ENCODE measurements at places on chromosomes 4 and X.
A peak's percentile ranks its signal among the peaks of the same experiment; 100 is the strongest.

- no peak for DNase-seq
Observed at GRCh38 chr4:70678383-70678999, 9.8 kb upstream of the UTP3 start.

DNA sequence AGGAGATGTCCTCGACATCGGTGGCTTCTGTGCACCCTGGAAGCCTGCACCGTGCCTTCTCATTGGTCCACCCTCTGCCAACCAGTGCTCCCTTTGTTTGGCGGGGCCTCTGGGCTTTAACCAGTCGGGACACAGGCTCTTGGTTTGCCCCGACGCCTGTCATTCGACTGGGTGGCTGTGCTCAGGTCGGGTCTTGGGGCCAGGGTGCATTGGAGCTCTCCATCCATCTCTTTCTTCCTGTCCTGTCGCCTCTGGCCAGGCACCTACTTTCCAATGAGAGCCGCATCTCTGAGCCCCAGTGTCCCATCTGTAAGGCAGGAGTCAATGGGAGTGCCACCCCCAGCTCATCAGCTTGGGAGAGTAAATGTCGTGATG is 37.2 kb upstream of the NHSL2 start:
- no peak for DNase-seq

- DNase-seq = no peak
Observed at GRCh38 chr4:78566834-78567499, 15.4 kb downstream of the ANXA3 start.

DNA sequence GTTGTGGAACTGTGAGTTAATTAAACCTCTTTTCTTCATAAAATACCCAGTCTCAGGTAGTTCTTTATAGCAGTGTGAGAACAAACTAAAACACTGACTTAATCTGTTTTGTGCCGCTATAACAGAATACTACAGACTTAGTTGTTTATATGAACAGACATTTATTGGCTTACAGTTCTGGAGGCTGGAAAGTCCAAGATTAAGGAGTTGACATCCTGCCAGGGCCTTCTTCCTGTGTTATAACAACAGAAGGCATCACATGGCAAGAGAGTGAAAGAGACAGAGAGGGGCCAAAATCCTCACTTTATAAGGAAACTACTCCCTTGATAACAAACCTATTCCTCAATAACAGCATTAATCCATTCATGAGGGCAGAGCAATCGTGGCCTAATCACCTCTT is 42.5 kb upstream of the KCNIP4 start:
- DNase-seq = no peak

DNA sequence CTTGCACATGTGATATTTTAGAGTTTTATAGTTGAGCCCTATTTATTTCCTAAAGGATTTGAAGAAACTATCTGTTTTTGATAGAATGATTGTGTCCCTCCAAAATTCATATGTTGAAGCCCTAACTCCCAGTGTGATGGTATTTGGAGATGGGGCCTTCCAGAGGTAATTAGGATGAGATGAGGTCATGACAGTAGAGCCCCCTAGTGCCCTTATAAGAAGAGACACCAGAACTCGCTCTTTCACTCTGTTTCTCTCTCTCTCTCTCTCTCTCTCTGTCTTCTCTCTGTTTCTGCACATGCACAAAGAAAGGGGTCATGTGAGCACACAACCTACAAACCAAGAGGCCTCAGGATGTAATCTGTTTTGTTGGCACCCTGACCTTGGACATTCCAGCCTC is 921.9 kb upstream of the DIAPH2 start:
- DNase-seq = no peak

- DNase-seq = no peak
Observed at GRCh38 chr4:65538571-65538970, 131.7 kb downstream of the EPHA5 start.

GRCh38 chr4:107219681-107220080 is 183.6 kb upstream of the DKK2 start:
- DNase-seq = no peak

DNA sequence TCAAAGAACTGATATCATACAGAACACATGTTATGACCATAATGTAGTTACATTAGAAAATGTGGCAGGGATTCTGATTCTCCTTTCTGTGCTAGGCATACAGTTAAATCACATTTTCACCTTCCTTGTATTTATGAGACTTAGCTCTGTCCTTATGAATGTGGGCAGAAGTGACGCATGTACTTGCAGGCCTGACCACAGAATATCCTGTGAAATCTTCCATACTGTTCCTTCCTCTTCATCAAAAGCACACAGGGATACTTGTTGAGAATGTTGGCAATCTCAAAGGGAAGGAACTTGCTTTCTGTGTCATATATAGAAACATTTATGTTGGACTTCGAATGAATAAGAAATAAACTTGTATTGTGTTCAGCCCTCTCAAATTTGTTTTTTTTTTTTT is 17.2 kb upstream of the MYOZ2 start:
- no peak for DNase-seq

GRCh38 chrX:130091980-130092522 is 18.2 kb downstream of the ELF4 start:
- peak; percentile 72 for DNase-seq

DNA sequence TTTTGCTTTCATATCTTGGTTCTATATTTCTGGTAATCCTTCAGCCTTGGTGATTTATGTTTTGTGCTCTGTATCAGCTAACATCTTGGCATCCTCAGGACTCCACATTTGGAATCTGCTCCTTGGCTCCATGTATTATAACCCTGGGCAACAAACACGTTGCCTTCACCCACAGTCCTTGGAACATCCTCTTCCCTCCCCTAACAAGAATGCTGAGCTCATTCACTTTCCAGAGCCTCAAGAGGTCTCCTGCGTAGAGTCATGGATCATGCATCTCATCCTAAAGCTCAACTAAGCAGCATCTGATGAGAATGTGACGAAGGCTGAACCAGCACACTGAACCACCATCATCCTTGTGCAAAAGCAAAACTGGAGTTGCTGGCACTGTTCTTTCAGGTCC is 60.5 kb upstream of the C1GALT1C1 start:
- DNase-seq = no peak

DNA sequence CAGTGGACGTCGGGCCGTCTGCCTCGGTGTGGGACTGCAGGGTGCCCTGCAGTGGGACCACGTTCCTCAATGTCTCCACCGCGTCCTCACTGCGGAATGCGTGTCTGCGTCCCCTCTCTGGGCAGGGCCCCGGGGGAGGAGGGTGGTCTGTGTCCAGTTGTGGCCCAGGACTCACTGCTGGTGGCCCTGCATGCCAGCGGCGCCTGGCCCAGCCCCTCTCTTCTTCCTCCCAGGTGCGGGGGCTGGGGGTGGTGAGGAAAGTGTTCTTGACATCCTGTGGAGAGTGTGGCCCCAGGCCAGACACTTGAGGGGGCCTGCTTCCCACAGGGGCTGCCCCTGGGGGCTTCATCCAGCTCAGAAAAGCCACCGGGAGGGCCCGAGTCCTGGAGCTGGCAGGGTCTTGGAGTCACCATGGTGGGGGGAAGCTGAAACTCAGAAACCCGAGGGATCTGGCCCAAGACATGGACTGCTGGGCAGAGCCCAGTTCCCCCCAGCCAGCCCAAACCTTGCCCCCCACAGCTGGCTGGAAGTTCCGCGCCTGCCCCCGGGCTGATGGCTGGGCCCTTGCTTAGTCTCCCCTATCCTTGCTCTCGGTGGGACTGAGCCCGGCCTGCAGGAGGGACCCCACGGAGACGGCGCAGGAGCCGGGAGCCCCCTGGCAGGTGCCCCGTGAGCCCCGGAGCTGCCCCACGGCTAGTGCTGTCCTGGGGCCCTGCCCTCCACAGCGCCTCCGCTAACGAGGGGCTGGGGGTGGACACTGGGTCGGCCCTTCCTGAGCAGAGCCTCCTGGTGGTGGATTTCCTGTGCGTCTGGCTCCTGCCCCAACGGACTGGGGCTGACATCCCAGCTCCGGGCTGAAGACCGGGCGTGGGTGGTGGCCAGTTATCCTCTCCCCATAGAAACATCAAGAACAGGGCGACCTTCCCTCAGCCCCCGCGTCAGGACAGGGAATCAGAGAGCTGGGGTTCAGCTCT is 2.9 kb downstream of the DOK7 start:
- no peak for DNase-seq

- no peak for DNase-seq
Observed at GRCh38 chr4:87953826-87954225, 21.7 kb upstream of the SPP1 start.

- DNase-seq = no peak
Observed at GRCh38 chr4:74114234-74114633, 15.2 kb upstream of the CXCL2 start.

- no peak for DNase-seq
Observed at GRCh38 chrX:110006821-110007375, 4.0 kb downstream of the TMEM164 start.

DNA sequence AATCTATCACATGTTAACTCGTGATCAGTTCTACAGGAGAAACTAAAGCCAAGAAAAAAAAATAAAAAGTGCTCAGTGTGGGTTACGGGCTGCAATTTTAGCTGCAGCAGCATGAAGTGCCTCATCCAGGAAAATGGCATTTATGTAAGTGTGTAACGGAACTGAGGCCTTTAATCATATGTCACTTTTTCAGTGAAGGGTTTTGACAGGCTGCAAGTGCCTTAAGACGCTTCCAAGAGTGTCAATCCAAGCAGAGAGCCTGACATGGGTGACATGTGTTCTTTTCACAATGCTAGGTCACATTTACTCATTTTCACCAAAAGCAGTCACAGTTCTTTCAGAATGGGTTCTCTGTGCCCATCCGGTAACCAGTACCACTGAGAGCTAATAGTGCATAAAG is 604.6 kb downstream of the RAB28 start:
- DNase-seq = no peak

DNA sequence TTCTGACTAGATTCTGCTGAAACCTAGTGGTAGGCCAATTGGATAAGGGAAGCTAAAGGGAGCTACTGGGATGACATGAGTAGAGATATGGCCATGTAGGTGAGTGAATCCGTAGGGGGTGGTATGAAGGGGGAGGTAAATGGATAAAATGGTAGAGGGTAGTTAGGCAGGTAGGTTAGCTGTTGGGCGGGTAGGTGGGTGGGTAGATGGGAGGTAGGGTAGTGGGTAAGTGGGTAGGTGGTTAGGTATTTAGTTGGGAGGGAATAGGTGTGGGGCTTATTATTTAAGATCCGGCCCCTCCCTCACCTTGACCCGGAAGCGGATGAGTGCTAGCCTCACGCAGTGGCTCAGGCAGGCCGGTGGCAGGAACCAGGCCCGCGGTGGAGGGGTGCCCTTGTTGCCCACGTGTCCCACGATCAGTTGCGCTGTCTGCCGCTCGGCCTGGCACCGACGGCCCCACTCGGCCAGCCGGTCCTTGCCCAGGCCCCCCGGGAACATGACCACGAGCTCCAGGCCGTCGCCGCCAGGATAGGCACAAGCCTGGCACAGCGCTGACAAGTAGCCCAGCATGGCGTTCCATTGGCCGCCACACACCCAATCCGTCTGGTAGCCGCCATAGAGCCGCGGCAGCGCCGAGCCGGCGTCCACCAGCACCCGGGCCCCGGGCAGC is 725 bp downstream of the FAM120C start:
- DNase-seq = peak; percentile 38

- no peak for DNase-seq
Observed at GRCh38 chr4:166527500-166527899, 654.5 kb downstream of the TLL1 start.

DNA sequence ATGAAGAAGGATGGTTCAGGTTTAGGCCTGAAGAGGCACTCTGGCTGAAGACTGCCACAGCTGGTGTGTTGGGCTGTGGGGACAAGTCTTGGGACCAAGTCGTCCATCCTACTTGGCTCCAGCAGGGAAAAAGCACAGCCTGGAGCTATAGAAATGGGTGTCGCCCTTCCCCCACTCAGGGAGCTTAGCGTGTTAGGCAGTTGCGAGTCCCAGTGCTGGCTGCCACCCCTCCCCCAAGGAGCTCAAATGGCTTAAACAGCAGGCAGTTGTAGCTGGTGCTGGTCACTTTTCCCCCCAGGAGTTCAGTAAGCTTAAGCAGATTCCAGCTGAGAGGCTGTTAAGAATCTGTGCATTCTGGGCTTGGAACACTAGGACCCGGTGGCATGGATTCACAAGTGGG is 319.5 kb upstream of the POF1B start:
- DNase-seq = no peak

- no peak for DNase-seq
Observed at GRCh38 chrX:44937606-44938005, 64.6 kb downstream of the KDM6A start.

DNA sequence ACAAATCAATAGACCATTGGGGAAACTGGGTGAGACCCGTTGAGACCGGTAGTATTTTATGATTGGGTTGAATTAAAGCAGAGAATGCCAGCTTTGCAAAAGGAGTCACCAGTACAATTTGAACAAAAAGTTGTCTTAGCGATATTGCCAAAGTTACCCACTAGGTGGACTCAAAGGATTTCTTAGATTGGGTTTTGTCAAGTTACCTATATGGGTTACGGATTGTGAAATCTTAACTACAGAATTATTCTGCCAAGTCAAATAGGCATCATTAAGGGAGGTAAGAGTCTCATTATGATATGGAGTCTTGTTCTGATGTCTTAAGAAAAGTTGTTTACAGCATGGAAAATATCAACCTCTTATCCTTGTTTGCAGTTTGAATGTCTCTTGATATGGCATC is 15.0 kb upstream of the CT47A1 start:
- no peak for DNase-seq

- no peak for DNase-seq
Observed at GRCh38 chr4:114349543-114350175, 248.9 kb upstream of the UGT8 start.

GRCh38 chrX:56928546-56928945 is 66.8 kb downstream of the SPIN3 start:
- DNase-seq = no peak

- no peak for DNase-seq
Observed at GRCh38 chr4:8227201-8227770, 28.2 kb downstream of the SH3TC1 start.

GRCh38 chr4:169238445-169238844 is 32.3 kb downstream of the SH3RF1 start:
- no peak for DNase-seq

- DNase-seq = no peak
Observed at GRCh38 chrX:43530837-43531236, 125.3 kb upstream of the MAOA start.

DNA sequence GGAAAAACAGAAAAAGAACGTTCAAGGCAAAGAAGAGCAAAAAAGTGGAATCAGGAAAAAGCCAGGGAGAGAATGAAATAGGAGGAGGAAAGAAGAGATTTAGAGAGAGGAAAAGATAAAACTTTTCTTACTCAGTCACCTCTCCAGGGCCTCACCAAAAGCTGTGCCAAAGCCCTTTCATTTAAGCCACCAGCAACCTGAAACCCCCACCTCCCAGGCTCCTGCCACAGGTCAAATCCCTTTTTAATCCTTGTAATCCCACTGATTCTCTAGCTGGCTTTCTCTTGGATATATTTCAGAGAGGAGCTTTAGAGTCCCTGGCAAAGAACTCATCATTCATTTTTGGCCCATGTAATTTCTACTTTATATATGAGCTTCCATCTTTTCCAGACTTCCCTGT is 25.7 kb upstream of the XIAP start:
- DNase-seq = no peak

- DNase-seq = no peak
Observed at GRCh38 chr4:88604978-88605678, 12.8 kb downstream of the HERC3 start.

- no peak for DNase-seq
Observed at GRCh38 chrX:25674776-25675175, 463.4 kb upstream of the MAGEB18 start.

DNA sequence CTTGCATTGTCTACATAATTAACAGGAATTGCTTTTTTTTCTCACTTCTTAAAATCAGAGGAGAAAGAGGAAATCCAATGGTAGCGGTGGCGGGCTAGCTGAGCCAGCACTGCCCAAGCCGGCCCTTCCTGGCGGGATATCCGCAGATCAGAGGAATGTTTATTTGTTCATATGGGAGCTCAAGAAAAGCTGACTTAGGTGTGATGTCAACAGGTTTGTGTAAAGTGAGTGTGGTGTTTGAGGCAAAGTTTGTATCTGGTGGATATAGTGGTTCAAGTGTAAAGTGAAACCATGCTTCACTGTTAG is 466 bp upstream of the SLC39A8 start:
- DNase-seq = no peak
